ENCODE measurements at places on chromosomes 7 and 10. TPM values are rescaled to one million over a fixed set of nuclear protein-coding genes. Genes with fewer than 3 reads are reported as not detected.

The PON1 gene
- not detected for total RNA-seq

The SAP25 gene
- not detected for total RNA-seq

The HOXA3 gene
- total RNA-seq: 0.66 TPM

The NEUROG3 gene
- not detected for total RNA-seq

The SEC31B gene
- total RNA-seq: 2.4 TPM

The NPFFR1 gene
- not detected for total RNA-seq

The RBP3 gene
- not detected for total RNA-seq

The MXI1 gene
- total RNA-seq: 8.4 TPM

The FZD8 gene
- 19.3 TPM for total RNA-seq

The LRIT1 gene
- not detected for total RNA-seq

The CLDN3 gene
- 0.07 TPM for total RNA-seq

The PRSS1 gene
- not detected for total RNA-seq

The PDE6C gene
- not detected for total RNA-seq

The OR9A4 gene
- not detected for total RNA-seq

The SMKR1 gene
- total RNA-seq: 0.63 TPM

The ANKRD30A gene
- total RNA-seq: not detected

The ADIRF gene
- 36.5 TPM for total RNA-seq

The HHEX gene
- total RNA-seq: 50.5 TPM

The CYP3A5 gene
- total RNA-seq: not detected

The TMEM236 gene
- 0.11 TPM for total RNA-seq

The RGR gene
- total RNA-seq: not detected

The AKR1C2 gene
- total RNA-seq: 2.5 TPM

The PSD gene
- total RNA-seq: 0.07 TPM

The TEX36 gene
- total RNA-seq: not detected

The RHEB gene
- 57.8 TPM for total RNA-seq

The SFRP4 gene
- 0.04 TPM for total RNA-seq

The CADPS2 gene
- 115 TPM for total RNA-seq

The DIP2C gene
- total RNA-seq: 5.1 TPM

The SAMD9 gene
- 13.3 TPM for total RNA-seq

The AQP1 gene
- 6.4 TPM for total RNA-seq

The GIMAP7 gene
- 72.0 TPM for total RNA-seq

The CPA4 gene
- total RNA-seq: 0.59 TPM

The SYT15 gene
- total RNA-seq: 0.21 TPM

The ATP6V0A4 gene
- total RNA-seq: 0.04 TPM

The ERVW-1 gene
- not detected for total RNA-seq
